ENCODE measurements at places on chromosomes 1 and 21. TPM values are rescaled to one million over a fixed set of nuclear protein-coding genes. Genes with fewer than 3 reads are reported as not detected.
A peak's percentile ranks its signal among the peaks of the same experiment; 100 is the strongest.

- no peak for DNase-seq
These were observed 14.9 kb downstream of the CDA start for GRCh38 chr1:20603504-20604464.

DNA sequence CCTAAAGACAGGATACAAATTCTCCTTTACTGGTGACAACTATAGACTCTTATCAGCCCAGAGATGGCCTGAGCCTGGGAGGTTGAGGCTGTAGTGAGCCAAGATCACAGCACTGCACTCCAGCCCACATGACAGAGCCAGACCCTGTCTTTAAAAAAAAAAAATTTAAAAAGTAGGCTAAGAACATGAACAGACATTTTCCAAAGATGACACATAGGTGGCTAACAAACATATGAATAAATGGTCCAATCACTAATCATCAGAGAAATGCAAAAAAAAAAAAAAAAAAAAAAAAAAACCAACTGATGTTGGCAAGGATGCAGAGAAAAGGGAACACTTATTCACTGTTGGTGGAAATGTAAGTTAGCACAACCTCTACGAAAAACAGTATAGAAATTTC, 65.0 kb downstream of the TOR3A start:
- no peak for DNase-seq

GRCh38 chr1:2027961-2028583, 8.9 kb downstream of the GABRD start:
- DNase-seq: no peak

DNA sequence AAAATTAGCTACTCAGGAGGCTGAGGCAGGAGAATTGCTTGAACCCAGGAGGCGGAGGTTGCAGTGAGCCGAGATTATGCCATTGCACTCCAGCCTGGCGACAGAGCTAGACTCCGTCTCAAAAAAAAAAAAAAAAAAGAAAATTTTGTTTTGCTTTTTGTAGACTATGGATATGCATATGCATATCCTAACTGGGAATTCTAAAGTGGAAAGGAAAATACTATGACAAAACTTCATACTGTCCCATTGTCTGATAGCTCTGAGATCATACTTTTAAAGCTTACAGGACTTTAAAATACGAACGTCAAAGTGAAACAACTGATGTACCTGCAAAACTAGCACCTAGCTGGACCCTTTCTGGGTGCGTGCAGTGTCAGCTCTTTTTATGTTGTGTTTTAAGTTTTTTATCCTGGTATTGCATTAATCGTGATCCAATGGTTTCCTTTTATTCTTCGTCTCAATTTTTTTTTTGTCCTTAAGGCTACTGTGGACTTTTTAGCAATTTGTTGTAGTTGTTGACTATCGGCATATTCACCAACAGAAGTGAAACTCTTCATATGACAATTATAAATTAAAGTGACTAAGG, 19.2 kb downstream of the SPRTN start:
- no peak for DNase-seq

DNA sequence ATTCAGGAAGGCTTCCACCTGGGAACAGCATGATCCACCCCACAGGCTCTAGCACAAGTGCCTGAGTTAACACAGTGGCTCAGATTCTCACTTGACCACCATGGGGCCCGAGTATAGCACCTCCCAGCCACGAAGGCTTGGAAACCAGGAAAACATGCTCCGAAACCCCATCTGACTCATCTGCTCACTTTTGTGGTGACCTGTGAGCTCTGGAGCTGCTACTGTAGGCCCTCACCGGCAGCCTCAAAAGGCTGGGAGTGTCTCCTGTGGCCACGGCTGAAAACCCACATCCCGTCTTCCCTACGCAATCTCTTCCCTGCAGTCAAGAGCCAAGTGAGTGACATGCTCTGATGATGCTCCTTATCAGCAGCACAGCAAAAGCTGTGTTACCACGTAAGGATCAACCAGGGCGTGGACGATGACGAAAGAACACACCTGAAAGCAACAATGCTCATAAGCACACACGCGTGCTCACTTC, 81.4 kb downstream of the TGFBR3 start:
- DNase-seq: no peak

- no peak for DNase-seq
These were observed 116.3 kb upstream of the SOD1 start for GRCh38 chr21:31543191-31543590.

- no peak for DNase-seq
These were observed 75.2 kb downstream of the EVI5 start for GRCh38 chr1:92709738-92710137.

GRCh38 chr1:100115524-100115923, 17.2 kb downstream of the SASS6 start:
- no peak for DNase-seq

DNA sequence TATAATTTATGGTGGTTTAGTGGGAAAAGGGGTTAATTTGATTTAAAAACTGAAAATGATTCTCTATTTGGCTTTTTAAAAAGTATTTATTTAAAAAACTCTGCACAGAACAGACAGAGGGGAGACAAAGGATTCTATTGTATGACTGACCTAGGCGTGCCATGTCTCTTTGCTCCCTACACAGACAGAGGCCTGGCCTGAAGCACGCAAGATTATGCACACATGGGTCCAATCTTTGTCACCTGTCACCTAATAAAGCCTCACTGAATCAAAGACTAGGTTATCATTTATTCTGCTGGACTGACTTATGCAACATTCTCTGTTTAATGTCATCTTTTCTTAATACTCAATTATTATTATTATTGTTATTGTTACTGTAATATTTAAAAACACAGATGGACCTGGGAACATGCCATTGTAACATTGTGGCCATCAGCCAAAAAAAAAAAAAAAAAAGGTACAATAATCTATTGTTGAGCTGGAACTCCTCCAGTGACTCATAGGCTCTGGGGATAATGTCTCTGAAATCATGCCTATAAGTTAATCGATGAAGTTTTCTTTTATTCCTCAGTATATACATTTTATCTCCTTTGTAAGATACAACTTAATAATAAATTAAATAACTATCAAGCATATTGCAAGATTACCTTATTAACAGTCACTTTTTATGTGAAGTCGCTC, 112.1 kb downstream of the RUNX1 start:
- DNase-seq: no peak

DNA sequence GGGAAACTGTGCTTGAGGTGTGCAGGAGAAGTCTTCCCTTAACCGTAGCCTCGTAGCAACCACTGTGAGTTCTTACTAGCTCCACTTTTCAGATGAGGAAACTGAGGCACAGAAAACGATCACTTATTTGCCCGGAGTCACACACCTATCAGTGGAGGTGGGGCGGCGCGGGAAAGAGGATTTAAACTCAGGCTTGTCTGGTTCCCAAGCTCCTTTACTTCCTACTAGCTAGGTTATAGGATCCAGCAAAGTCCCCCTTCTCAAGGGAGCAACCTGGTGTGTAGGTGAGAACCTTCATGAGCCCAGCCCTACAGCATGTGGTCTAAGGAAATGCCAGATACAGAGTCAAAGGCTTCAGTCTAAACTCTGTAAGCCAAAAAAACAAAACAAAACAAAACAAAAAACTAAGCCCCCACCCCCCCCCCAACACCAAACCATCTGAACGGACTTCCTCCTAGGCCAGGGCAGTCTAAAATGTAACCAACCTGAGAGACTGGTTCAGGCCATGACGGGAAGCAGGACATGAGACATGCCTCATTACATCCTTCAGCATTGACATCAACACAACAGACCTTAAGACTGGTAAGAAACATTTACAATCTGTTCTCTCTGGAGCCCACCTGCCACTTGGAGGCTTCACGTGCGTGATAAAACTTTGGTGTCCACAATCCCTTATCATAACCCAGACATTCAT, 709 bp upstream of the FBXO42 start:
- no peak for DNase-seq

DNA sequence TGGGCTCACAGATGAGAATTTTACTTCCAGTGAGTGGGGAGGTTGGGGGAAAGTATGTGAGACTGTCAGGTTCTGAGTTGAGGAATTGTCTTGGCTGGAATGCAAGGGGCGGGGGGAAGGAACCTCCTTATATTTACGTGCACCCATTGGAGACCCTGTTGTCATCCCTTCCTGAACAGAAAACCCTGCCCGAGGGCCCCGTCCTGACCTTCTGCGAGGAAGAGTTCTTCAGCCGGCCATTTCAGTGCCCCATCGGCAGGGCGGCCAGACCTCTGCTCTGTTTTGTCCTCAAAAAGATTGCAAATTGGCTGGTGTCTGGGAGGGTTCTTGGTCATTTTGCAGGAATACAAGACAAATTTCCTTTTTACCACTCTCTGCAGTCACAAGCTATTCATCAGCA, 7.1 kb downstream of the KIF26B start:
- no peak for DNase-seq

DNA sequence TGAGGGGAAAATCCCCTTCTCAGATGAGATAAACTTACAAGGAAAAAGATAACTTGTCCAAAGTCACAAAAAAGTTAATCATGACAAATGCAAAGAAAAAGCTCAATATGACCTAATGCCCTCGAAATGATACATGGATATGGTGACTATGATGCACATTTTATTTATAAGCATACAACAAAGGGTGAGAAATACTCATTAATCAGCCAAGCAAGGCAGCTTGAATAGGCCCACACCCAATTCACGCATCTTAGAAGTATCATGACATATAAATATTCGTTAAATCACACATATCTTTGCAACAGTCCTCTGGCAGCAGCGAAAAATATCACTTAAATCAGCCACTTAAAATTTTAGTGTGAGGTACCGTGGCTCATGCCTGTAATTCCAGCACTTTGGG, 21.7 kb downstream of the EPS15 start:
- DNase-seq: no peak

DNA sequence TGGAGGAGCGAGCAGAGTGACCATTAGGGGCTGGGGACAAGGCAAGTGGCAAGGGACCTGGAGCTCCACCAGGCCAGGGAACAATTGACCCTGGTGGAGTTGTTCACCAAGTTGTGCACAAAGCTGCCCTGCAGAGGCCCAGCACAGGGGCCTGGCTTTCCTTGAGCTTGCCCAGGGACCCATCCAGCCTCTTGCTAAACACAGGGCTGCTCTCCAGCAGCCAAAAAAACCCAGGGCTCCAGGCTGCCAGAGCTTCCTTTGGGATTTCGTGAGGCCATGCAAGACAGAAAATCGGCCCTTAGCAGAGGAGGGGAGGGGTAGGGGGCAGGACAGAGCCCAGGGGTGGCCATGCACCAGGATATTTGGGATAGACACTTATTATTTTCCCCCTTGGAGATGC, 32.6 kb downstream of the LRP8 start:
- no peak for DNase-seq

DNA sequence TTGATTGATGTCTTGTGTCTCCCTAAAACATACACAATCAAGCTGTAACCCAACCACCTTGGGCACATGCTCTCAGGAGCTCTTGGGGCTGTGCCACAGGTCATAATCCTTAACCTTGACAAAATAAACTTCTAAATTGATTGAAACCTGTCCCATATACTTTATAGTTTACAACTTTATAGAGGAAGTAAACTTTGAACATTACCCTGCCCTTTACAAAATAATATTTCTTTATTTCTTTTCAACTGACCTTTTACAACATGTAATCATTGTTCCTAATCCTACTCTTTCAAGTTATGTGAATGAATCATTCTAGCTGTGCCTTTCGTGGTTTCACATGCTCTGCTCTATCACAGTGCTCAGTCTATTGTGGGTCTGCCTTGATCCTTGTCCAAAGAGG, 118.3 kb upstream of the ATP1A1 start:
- DNase-seq: no peak

DNA sequence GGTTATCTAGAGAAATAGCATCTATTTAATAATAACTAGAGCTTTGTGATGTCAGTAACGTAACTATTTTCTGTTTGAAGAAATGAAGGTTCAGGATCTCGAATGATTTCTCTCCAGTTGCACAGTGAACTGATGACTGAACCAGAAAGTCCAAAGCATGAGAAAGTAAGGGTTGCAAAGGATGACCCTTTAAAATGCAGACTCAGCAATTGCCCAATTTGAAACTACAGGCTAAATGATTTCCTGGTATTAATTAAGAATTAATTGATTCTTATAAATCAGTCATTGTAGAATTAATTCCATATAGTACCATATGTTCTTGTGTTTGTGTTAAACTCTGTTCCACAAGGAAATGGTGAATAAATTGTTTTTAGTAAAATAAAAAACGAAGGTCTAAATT, 318.6 kb downstream of the NFIA start:
- no peak for DNase-seq

DNA sequence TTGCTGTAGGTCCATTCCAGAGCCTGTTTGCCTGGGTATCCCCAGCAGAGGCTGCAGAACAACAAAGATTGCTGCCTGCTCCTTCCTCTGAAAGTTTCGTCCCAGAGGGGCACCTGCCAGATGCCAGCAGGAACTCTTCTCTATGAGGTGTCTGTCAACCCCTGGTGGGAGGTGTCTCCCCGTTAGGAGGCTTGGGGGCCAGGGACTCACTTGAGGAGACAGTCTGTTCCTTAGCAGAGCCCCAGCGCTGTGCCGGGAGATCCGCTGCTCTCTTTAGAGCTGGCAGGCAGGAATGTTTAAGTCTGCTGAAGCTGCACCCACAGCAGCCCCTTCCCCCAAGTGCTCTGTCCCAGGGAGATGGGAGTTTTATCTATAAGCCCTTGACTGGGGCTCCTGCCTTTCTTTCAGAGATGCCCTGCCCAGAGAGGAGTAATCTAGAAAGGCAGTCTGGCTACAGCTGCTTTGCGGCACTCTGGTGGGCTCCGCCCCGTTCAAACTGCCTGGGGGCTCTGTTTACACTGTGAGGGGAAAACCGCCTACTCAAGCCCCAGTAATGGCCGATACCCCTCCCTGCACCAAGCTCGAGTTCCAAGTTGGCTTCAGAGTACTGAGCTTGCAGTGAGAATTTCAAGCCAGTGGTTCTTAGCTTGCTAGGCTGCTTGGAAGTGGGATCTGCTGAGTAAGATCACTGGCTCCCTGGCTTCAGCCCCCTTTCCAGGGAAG, 8.7 kb upstream of the SLC25A24 start:
- no peak for DNase-seq

GRCh38 chr1:33379631-33380354, 51.1 kb downstream of the PHC2 start:
- no peak for DNase-seq

- DNase-seq: no peak
These were observed 606.5 kb downstream of the LMO4 start for GRCh38 chr1:87935130-87935529.

GRCh38 chr1:7070389-7071029, 285.3 kb downstream of the CAMTA1 start:
- peak; percentile 62 for DNase-seq

IGSF5 gene
- total RNA-seq: 2.0 TPM

KIF21B gene
- total RNA-seq: 10.7 TPM

SPOCD1 gene
- 39.8 TPM for total RNA-seq

SPAG17 gene
- 6.1 TPM for total RNA-seq

DNALI1 gene
- 11.5 TPM for total RNA-seq

KRTAP12-2 gene
- not detected for total RNA-seq

UMODL1 gene
- total RNA-seq: not detected

SYT14 gene
- total RNA-seq: 0.05 TPM

CCDC190 gene
- 0.23 TPM for total RNA-seq

PAFAH2 gene
- total RNA-seq: 12.3 TPM

CRYBG2 gene
- total RNA-seq: 25.2 TPM

GPR153 gene
- 7.2 TPM for total RNA-seq

SPRR2A gene
- 0.96 TPM for total RNA-seq

MAN1C1 gene
- 8.7 TPM for total RNA-seq
